Natural killer cell treated with Interleukin-12 subunit alpha and Interleukin-12 subunit beta and Interleukin-15 and Interleukin-18, amount 100 ng/mL, for 72 hours (primary cell): ENCODE measurements at places on chromosomes 16 and 17.
A peak's percentile ranks its signal among the peaks of the same experiment; 100 is the strongest.

DNA sequence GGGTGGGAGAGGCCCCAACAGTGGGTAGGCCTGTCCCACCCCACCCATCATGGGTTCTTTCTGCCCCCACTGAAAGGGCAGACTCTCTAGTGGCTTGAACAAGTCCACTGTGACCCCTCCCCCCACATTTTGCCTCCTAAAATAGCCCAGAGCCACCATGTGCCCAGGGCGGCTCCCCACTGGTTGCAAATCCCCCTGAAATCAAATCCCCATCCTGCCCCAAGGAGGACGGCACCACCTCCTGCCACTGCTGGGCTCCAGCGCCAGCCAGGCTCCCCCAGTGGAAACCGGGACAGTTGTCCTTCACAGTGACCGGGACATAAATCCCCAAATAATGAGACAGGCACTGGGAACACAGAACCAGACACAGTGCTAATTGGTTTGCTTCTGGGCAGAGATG is 20.5 kb downstream of the ZNF385C start:
- no peak for DNase-seq

- DNase-seq, result no peak
These were observed 58.7 kb downstream of the TANC2 start for GRCh38 chr17:63024716-63025115.

DNA sequence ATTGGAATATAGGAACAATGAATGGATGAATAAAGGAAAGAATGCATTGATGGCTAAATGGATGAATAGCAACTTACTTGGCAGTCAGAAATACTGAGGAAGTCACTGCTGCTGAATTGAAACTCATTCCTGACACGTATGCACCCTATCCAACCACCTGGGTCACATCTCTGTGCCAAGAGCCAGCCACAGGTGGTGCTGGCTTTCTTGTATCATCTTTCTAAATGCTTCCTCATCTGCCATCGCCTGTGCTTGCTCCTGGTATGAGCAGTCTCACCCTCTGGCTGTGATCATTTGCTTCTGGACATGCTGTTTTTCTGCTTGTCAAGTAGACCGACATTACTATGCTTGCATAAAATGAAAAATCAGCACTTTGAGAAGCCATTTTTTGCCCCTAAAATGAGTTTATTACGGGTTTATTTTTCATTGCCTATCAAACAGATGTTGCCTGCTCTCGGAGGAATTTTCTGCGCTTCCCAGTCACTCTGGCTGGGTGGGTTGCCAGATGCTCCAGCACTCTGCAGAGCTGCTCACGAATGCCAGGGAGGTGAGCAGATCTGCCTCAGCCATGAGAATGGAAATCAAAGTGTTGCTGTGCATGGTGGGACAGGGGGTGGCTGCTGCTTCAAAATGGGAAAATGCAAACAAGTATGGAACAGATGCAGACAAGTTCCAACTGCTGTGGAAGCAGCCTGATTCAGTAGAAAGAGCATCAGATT is 1349.6 kb upstream of the CDH8 start:
- DNase-seq, result no peak

DNA sequence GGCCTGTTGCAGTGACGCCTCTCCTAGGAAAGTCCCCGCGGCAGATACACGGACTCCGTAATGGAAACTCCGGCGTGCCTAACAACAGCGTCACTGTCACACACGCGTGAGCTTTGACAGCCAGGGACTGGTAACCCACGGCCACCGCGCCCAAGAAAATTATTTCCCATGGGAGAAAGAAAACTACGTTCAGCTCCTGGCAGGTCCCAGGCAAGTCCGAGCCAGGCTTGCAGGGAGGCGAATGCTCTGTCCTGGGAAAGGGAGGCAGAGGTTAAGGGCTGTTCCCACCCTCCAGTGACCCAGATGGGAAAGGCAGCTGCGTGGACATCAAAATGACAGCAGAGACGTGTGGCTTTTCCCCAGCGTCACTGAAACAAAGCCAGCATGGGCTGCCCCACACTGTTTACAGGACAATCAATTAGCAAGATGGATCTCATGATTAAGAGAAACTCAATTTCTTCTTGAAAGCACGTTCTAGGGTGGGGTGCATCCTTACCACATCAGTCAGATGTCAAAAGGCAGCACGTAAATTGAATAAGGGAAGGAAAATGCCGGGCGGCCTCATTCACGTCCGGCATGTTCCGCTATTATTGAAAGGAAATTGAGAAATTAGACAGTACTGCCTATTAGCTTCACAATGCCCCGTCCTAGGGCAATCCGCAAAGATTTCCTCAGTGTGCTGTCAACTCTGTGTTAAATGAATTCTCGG is 82.5 kb downstream of the NXN start:
- DNase-seq, result no peak

- DNase-seq, result no peak
These were observed 2.5 kb upstream of the LASP1 start for GRCh38 chr17:38867179-38867967.

- DNase-seq, result no peak
These were observed 1.3 kb downstream of the PARD6A start for GRCh38 chr16:67661886-67662652.

DNA sequence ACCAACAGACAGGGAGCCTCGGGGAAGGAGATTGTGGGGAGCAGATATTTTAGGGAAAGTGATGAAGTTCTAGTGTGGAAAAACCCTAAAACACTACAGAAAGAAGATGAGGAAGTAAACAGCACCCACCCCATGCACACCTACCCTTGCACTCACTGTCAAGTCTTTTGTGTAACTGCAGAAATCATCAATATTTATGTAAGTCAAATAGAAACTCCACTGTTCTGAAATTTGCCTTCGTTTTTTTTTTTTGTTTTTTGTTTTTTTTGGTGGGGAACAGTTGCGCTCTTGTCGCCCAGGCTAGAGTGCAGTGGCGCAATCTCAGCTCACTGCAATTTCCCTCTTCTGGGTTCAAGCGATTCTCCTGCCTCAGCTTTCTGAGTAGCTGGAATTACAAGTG is 273.4 kb downstream of the CPPED1 start:
- no peak for DNase-seq

DNA sequence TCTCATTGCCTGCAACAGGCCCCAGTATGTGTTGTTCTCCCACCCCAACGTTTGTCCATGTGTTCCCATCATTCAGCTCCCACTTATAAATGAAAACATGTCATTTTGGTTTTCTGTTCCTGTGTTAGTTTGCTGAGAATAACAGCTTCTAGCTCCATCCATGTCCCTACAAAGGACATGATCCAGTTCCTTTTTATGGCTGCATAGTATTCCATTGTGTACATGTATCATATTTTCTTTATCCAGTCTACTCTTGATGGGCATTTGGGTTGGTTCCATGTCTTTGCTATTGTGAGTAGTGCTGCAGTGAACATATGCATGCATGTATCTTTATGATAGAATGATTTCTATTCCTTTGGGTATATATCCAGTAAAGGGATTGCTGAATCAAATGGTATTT is 10.8 kb upstream of the KRTAP9-2 start:
- no peak for DNase-seq

DNA sequence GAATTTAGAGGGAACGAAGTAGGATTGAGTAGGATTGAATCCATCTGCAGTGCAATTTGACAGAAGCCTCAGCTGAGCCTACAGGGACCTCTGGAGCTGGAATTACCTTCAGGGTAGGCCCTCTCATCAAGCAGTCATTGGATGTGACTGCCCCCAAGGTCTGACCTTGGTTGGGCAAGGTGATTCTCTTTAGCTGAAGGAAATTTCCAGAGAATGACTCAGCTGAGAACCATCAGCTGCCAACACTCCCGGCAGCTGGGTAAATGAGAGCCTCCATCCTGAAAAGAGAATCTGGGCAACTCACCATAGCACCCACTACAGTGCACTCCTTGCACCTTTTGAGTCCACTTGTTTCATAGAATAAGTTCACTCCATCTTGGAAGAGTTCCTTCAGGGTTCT is 113.5 kb upstream of the MED13 start:
- no peak for DNase-seq

- peak; percentile 6 for DNase-seq
These were observed 13.4 kb downstream of the IRF8 start for GRCh38 chr16:85912211-85912974.

- no peak for DNase-seq
These were observed 147.1 kb downstream of the IRF8 start for GRCh38 chr16:86046026-86046425.

GRCh38 chr16:325375-326145 is 27.0 kb downstream of the AXIN1 start:
- DNase-seq, result no peak

- DNase-seq, result no peak
These were observed 161.3 kb upstream of the ZFHX3 start for GRCh38 chr16:73209190-73209589.

DNA sequence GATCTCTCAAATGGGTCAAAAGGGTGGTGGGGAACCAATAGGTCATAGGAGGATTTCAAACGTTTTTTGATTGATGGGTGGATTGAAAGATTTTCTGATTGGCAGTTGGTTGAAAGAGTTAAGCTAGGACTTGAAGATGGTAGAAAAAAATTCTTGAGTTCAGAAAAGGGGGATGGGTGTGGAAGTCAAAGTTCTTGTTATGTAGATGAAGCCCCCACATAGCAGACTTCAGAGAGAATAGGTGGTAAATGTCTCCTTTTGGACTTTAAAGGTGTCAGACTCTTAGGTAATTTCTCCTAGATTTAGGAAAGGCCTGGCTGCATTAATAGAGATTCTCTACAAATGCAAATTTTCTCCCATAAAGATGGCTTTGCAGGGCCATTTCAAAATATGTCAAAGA is 163.3 kb downstream of the HS3ST4 start:
- DNase-seq, result no peak

- no peak for DNase-seq
These were observed 219.7 kb downstream of the GSG1L start for GRCh38 chr16:27843800-27844199.

GRCh38 chr16:48126801-48127644 is 28.8 kb downstream of the ABCC12 start:
- no peak for DNase-seq

DNA sequence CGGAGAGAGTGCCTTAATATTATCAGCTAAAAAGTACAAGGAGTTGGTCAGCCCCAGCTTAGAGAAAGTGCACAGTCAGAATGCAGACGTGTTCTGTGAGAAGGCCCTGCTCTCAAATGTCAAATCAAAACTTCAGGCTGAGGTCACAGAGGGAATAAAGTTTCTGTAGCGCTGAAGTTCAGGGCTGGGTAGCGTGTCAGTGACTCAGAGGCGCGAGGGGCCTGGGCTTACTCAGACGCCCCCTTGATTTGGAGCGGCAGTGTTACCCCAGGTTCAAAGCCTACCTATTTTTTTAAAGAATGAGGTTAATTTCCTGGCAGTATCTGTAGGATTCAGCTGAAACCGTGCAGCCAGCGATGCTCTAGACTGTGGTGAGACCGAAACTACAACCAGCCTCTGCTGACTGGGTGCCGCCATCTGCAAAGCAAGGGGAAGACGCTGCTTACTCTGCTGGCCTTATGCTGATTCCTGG is 4.8 kb downstream of the CIAO3 start:
- DNase-seq, result no peak

GRCh38 chr17:72338304-72338703 is 217.5 kb downstream of the SOX9 start:
- no peak for DNase-seq

DNA sequence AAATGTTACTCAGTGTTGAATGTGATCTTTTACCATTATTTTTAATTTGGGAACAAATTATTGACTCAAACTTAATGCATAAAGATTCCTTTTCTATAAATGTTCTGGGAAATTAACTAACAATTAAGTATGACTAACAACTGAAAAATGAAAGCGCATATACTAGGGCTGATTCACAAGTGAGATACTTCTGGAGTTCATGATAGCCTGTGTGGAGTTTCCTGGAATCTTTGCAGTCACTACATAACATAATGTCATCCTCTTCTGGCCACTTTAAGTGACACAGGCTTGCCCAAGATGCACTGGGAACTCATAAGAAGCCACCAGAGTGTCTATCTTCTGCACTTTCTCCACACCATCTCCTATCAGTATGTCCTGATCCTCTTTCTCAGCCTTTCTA is 450.3 kb upstream of the CDH11 start:
- DNase-seq, result no peak

DNA sequence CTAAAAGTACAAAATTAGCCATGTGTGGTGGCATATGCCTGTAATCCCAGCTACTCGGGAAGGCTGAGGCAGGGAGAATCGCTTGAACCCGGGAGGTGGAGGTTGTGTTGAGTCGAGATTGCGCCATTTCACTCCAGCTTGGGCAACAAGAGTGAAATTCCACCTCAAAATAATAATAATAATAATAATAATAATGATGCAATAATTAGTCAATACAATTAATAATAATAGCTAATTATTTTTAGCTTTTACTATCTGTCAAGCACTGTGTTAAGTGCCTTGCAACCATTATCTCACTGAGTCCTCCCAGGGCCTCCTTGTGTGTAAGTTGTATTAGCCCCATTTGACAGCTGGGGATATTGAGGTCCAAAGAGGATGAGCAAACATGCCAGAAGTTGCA is 14.3 kb upstream of the HS3ST3A1 start:
- no peak for DNase-seq

DNA sequence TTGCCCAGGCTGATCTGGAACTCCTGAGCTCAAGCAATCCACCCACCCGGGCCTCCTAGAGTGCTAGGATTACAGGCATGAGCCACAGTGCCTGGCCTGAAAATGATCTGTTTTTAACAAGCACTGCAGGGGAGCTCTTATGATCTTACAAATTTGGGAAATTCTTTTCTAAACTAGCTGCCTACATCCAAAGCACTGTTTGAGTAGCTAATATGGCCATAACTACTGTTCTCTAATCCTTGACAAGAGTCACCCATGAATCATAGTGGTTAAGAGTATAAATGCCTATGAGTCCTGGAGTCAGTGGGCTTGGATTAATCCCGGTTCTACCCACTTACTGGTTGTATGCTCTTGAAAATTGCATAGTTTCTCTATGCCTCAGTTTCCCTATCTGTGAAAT is 1.4 kb upstream of the CPPED1 start:
- DNase-seq, result no peak

DNA sequence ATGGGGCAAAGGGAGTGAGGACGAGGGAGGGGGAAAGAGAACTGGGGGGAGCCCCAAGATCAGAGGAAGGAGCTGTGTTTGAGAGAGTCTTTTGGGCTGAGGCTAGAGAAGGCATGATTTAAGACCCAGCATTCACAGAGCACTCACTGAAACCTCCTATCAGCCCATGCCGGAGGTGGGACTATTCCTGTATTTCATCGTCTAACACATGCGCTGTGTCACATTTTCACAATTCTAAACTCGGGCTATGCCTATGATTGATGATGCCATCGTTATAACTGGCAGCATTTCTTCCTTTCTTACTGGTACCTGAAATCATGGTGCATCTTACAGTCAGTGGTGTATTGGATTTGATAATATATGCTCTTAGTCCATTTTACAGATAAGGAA is 3.5 kb downstream of the FAM171A2 start:
- peak; percentile 16 for DNase-seq

- no peak for DNase-seq
These were observed 28.6 kb downstream of the MYO18A start for GRCh38 chr17:29151567-29151966.

GRCh38 chr17:43778337-43779144 is at the start of gene DUSP3:
Gene DUSP3, minus strand, starts transcription at chr17:43778977. Its CDS starts 53 bp downstream, at chr17:43778924.
- DNase-seq, result peak; percentile 76

- no peak for DNase-seq
These were observed 109.1 kb downstream of the ZFHX3 start for GRCh38 chr16:72938795-72939164.
